NCI-H187 treated with DMSO at 0.1 percent for 48 hours (cell line): ENCODE measurements at places on chromosomes 2 and 18.
A peak's percentile ranks its signal among the peaks of the same experiment; 100 is the strongest.

GRCh38 chr2:19362755-19363473 is 4.5 kb upstream of the OSR1 start:
- DNase-seq = no peak

DNA sequence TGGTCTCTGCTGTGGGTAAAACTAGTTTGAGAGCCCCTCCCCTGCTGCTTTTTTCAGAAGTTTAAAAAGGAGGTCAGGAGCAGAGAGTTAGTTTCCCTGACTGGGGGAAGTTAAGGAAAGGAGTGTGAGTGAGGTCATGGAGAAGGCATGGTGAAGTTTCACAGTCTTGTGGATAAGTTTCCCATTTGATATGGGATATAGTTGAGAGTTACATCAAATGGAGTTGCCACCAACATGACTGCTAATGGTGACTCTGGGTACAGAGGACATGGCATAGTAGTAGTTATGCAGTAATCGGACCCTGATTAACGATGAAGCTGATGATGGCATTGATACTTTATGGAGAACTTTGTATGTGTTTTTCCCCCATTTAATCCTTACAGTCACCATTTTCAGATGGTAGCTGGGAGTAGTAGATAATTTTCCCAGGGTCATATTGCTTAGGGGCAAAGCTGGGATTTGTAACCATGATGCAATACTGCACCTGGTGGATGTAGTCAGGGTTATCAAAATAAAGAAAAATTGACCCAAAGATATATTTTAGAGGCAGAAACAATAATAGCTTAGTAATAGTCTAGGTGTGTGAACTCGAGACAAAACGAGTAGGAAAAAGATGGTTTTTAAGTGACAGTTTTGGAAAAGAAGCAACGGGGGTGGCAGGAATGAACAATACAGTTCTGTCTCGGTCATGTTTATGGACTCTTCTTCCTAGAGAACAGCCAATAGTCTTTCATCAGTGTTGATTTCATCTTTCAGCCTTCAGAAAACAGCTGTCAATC is 74.6 kb downstream of the FMNL2 start:
- no peak for DNase-seq

DNA sequence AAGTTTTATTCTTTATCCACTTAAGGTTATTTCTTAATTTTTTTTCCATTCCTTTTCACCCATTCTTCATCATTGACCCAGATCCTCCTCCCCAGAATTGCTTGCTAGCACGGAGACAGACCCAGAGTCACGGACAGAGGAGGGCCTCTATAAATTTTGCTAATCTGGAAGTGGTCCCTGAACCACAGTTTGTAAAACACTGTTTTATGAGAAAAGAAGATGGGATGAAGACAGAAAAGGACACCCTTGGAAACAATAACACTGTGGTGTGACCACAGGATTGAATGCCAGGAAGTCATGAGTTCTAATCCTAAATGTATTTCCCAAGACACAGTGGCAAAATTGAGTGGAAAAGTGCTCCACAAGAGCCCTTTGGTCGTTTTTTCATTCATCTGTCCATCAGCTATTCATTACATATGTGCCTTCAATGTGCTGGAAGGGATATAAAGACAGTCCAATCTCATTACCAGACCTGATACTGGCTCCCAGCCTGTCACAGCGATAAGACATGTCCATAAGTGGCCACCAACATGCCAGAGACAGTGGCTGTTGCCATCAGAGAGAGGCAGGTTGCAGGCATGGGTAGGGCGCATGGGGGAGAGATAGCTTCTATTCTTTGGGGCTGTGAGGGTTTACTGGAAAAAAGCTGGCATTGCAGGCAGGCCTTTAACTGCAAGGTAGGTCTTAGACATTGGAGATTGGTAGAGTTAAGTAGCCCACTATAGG is 175.2 kb upstream of the ALPP start:
- no peak for DNase-seq

- no peak for DNase-seq
Measured at GRCh38 chr2:85978883-85979780, 90.3 kb upstream of the ST3GAL5 start.

- no peak for DNase-seq
Measured at GRCh38 chr2:175187378-175187777, 5.9 kb upstream of the ATP5MC3 start.

DNA sequence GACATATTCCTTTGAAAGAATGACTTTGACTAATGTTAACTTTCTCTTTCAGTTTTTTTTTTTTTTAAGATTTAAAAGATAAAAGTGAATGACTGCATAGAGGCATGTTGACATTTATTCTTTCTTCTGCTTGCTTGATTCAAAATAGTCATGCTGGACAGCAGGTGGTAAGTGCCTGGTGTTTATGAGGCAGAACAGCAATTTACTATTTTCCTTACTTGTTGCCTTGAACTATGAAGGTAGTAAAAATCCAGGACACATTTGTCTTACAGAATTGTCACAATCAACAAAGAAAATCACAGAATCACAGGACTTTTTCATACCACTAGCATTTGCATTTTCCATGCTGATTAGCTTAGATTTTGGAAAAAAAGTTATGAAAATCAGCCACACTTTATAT is 388.3 kb downstream of the CTNNA2 start:
- DNase-seq = no peak

DNA sequence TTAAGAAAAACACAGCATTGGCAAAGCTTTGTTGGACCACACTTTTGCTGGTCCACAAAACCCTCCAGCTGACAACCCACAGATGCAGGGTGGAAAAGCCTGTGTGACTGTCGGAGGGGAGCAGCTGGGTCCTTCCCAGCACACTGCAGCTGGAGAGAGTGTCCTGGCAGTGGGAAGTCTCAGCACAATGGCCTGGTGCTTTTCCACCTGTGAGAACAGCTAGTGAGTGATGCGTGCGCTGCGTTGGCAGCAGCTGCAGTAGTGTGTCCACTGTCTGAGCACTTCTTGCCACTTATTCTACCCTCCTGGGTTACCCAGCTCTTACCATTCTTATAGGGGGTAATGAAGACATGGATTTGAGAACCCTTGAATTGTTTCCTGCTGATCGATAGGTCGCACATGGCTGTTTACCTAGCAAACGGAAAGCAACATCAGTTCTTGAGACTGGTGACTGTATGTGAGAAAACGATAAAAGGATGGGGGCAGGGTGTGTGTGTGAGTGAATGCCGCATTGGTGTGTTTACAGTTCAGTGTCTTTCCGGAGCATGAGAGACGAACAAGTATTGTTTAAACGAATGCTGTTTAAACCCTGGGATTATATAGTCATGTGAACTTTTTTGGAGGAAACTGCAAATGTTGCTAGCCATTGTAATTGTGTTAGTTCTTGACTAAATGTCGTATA is 69.7 kb downstream of the LYPD6 start:
- DNase-seq = no peak

DNA sequence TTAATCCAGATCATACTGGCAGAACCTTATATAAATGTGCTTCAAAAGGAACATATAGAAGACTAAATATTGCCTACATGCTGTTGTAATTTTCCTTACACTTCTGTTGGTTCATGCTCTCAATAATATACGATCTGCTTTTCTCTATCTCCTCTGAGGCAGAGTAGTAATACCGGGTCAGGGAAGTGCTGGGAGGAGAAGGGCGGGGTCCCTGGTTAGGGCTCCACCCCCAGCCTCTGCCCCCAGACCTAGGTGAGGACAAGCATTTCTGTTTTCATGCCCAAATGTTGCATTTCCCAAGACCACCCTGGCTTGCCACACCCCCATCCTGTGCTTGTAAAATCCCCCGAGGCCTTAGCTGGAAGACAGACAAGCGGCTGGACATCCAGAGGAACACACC is 55.3 kb downstream of the PLA2R1 start:
- DNase-seq = no peak

DNA sequence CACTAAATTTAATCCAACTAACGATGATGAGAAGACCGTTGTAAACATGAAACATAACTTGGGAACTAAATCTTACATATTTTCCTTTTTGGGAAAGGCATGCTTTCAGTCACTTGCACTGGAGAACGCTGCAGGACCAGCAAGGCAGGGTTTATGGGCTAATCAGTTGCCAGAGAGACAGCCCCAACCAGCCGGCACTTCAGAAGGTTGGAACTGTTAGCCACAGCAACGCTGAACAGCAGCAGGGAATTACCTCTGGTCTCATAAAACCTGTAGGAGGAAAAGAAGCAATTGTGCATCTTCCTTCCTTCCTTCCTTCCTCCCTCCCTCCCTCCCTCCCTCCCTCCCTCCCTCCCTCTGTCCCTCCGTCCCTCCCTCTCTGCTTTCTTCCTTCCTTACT is 33.9 kb upstream of the SIX2 start:
- no peak for DNase-seq

GRCh38 chr2:238669581-238670080 is 178.3 kb upstream of the TWIST2 start:
- DNase-seq = no peak

- no peak for DNase-seq
Measured at GRCh38 chr2:133334923-133335322, 233.3 kb downstream of the NCKAP5 start.

- DNase-seq = no peak
Measured at GRCh38 chr2:119721043-119721442, 38.7 kb upstream of the PTPN4 start.

DNA sequence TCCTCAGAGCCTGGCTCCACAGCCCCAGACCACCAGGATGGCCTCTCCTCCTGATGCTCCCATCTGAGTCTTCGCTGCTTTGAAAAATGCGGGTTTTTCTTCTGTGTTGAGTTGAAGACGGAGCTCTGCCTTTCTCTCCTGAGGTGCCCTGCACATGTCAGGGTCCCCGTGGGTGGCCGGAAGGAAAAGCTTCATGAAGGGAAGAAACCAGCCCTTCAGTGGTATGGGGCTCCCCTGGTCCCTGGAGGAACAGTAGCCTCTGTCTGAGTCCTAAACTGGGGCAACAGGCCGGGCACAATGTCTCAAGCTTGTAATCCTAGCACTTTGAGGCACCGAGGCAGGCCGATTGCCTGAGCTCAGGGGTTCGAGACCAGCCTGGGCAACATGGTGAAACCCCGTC is 54.7 kb upstream of the CAB39 start:
- no peak for DNase-seq

- no peak for DNase-seq
Measured at GRCh38 chr2:189151906-189152305, 27.7 kb downstream of the COL5A2 start.

- DNase-seq = no peak
Measured at GRCh38 chr2:173880561-173880960, 84.6 kb downstream of the SP3 start.

GRCh38 chr2:113070606-113070975 is 2.8 kb downstream of the IL1F10 start:
- no peak for DNase-seq

- no peak for DNase-seq
Measured at GRCh38 chr18:42654556-42654955, 460.9 kb downstream of the RIT2 start.

- no peak for DNase-seq
Measured at GRCh38 chr2:30927465-30928075, 120.3 kb upstream of the CAPN13 start.

- DNase-seq = no peak
Measured at GRCh38 chr2:212726403-212726802, 187.8 kb upstream of the ERBB4 start.

DNA sequence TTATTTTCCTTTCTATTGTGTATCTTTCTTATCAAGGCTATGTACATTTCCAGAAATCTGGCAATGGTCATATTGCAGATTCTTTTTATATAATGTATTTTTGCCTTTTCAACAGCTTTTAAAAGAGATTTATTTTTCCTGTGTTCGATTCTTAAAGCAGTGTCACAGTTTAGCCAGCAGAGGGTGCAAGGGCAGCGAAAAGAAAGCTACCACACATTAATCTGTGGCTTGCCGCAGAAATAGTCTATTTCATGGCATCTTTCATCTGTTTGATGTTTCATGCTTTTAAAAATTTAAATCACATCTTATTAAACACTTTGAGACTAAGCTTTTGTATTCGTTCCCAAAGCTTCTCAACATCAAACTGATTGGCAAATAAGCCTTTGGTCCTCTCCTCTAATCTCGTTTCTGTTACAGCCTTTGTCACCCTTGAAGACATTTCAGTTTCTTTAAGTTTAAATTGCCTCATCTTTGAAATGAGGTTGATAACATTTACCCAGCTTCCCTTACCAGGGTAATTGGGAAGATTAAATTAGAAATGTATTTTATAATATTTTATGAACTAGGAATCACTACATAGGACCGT is 73.3 kb downstream of the PIK3C3 start:
- no peak for DNase-seq

DNA sequence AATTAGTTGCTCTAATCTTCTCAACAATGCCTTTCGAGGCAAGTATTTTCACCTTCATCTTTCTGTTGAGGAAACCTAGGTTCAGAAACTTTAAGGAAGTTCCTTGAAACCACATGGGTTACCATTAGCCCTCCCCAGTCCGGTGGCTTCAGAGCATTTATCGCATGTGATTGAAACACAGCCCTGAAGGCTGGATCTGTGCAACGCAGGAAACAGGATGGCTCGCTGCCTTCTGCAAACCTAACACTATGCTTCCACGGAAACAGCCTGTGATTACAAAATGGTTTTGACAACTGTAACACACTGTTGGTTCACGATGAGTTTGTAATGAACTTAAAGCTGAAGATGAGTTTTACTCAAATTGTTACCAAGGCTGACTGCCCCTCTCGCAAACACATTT is 68.5 kb downstream of the EPB41L3 start:
- DNase-seq = no peak

- no peak for DNase-seq
Measured at GRCh38 chr2:231632559-231633142, 40.0 kb downstream of the TEX44 start.

- DNase-seq = peak; percentile 31
Measured at GRCh38 chr18:63831080-63831788, 56.0 kb downstream of the SERPINB7 start.

DNA sequence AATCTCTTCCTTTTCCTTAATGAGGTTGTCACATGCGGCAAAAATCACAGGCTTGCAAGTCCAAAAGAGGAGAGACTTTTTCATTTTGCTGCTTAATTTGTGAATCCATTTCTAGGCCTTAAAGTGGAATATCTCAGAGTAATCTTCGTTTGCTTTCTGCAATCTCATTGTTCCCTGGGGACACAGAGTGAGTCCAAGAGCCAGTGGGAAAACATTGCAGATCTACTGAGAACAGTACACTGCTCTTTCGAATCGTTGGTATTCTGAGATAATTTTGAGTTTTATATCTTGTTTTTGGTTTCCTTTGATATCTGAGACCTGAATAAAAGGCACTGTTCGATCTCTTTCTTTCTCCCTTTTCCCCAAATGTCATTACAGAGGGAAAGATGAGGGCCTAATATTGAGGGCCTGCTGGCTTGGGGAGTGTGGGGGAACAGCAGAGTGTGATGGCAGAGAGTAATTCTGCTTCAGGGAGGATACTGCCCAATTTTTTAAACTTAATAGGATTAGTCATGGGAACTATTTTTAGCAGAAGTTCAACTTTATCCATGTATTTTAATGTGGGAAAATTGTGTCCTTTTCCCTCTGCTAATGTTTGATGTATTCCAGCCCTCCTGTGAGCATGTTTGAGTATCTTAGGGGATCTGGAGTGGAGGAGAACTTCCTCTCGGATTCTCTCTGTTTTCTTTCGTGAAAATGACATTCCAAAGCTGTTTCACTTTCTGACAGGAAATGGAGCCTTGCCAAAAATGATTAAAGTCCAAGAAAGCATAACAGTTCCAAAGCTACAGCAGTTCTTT is 418.2 kb upstream of the ZEB2 start:
- DNase-seq = no peak

GRCh38 chr2:221034026-221034701 is 537.9 kb downstream of the EPHA4 start:
- no peak for DNase-seq

GRCh38 chr18:59696311-59697235 is 650 bp downstream of the CCBE1 start:
- no peak for DNase-seq

- no peak for DNase-seq
Measured at GRCh38 chr2:152820048-152820447, 101.6 kb downstream of the ARL6IP6 start.
